CD4-positive, alpha-beta T cell treated with Interleukin-15 for 4 hours (primary cell): ENCODE measurements at places on chromosomes 3 and 15.

- no peak for DNase-seq
Observed at GRCh38 chr3:48241796-48242455, 1.0 kb downstream of the ZNF589 start.

- DNase-seq: no peak
Observed at GRCh38 chr3:14909250-14909649, 38.1 kb upstream of the NR2C2 start.

- DNase-seq: no peak
Observed at GRCh38 chr3:64266983-64267382, 41.7 kb upstream of the PRICKLE2 start.

- DNase-seq: no peak
Observed at GRCh38 chr3:19735111-19735510, 198.9 kb downstream of the EFHB start.

GRCh38 chr15:39488961-39489360 is 91.9 kb upstream of the THBS1 start:
- no peak for DNase-seq

- no peak for DNase-seq
Observed at GRCh38 chr3:37138816-37139215, 35.6 kb downstream of the LRRFIP2 start.

DNA sequence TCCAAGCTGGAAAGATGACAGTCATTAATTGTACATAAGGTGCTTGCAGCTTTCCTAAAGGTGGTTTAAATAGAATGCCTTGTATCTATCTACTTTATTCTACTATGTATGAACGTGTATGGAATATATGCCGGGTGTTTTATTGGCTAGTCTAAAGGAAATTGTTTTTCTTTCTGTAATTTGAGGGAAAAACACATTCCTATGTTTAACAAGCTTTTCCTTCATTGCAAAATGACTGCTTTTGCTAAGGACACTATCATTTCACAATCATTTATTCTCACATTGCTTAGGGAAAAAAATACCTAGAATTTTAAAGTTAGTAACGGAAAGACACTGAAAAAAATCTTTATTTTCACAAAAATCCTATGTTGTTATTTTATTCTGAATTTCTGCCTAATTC is 141.7 kb downstream of the WDR76 start:
- DNase-seq: no peak

- DNase-seq: no peak
Observed at GRCh38 chr3:128078322-128078721, 26.1 kb downstream of the SEC61A1 start.

- no peak for DNase-seq
Observed at GRCh38 chr3:123236902-123237301, 35.2 kb downstream of the SEC22A start.

DNA sequence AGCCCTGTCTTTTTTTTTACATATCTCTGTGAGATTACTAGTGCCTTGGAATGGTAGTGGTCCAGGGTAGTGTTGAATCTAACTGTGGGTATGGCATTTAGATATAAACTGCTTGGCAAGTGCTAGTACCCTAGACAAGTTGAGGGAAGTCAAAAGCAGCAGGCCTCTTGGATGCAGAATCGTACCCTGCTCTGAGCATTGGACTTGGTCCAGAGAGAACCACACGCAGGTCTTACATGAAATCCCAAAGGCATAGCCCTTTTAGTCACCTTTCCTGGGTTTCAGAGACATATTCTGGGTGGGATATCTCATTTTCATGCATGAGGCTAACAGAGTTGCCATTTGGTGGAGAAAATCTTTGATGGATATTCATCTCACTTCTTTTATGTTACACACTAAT is 641.4 kb downstream of the PDCD6IP start:
- DNase-seq: no peak

DNA sequence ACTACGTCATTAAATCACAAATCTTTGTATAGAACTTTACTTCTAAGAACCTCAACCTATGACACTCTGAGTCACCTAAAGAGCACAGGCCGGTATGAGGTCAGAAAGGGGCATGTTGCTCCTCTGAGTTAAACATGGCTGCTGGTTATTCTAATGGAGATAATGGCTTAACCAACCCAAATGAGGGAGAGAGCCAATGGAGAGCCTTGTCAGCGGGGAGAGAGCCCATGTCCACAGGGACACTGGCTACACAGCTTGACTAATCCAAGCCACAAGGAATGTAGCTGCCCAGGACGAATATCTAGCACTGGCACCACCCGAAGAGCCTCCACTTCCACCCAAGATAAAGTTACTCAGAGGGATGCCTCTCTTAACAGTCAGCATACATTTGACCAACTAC is 77.0 kb upstream of the STAC start:
- DNase-seq: no peak

GRCh38 chr3:15635121-15635661 is 33.6 kb downstream of the BTD start:
- no peak for DNase-seq

GRCh38 chr3:152703245-152703890 is 131.6 kb upstream of the P2RY1 start:
- DNase-seq: no peak

DNA sequence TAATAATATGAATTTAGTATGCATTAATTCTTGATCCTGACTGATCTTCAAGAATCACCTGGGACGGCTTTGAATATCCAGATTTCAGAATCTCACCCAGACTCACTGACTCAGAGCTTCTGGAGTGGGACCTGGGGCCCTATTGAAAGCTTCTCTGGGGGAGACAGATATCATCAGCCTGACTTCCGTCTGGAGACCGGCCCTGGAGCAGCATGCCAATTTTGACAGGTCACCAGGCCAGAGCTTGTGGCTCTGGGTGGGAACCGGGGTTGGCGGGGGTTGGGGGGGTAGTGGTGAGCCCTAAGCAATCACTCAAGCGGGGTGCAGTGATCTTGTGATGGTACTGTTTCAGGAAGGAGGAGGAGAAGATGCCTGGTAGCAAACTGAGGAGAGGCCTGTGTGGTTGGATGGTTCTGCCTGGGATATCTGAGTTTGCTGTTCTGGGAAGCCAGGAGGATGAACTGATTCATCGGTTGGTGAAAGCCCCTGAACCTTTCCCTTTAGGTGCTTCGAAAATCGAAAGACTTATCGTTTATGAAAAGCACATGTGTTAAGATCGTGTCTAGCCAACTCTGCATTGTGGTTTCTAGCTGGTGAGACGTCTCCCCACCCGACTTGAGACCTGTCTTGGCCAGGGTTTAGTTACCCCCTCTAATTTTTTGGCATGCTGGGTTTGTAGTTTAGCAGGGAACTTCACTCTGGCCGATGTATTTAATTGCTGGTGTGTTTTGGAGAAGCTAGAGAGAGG is 263.9 kb upstream of the C2CD4B start:
- no peak for DNase-seq

DNA sequence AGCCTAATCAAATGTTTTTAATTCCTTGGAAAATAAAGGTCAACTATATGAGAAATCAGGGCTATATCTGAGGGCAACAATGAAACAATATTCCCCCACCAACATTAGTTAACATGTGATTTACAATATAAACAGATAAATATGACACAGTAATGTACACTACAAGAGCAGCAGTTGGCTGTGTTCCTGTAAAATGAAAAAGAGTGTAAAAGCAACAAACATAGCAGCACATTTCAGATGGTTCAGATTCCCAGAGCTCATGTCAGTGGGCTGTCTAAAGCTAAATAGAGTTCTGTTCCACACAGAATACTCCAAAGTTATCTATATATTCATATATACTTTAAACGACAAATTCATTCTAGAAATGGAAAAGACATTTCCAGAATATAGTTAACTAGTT is 42.6 kb downstream of the ANKRD28 start:
- DNase-seq: no peak

DNA sequence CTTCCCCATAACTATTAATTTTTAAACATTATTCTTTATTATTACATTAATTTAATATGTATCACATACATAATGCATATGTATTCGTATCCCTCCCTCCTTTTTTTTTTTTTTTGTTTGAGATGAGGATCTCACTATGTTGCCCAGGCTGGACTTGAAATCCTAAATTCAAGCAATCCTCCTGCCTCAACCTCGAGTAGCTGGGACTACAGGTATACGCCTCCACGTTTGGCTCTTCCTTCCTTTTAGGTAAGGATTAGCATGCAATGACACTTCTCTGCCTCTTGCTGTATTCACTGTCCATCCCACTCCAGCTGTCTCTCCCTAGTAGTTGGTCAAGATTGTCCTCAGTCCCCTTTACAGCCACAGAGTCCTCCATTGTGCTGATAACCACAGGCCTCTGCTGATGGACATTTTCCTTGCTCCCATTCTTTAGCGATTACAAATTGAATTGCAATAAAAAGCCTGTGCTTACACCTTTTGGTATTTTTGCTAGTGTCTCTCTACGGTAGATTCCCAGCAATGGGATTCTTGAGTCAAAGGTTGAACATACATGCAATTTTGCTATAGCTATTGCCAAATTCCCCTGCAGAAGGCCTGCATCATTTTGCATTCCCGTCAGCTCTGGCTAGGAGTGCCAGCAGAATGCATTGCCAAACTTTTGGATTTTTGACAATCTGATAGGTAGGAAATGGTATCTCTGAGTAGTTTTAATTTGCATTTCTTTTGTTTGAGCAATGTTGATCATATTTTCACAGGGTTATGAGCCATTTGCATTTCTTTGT is 156.6 kb downstream of the SMAD6 start:
- no peak for DNase-seq

- DNase-seq: no peak
Observed at GRCh38 chr3:130820976-130821375, 72.9 kb upstream of the ATP2C1 start.

- no peak for DNase-seq
Observed at GRCh38 chr15:65363766-65364165, 14.0 kb downstream of the IGDCC3 start.

DNA sequence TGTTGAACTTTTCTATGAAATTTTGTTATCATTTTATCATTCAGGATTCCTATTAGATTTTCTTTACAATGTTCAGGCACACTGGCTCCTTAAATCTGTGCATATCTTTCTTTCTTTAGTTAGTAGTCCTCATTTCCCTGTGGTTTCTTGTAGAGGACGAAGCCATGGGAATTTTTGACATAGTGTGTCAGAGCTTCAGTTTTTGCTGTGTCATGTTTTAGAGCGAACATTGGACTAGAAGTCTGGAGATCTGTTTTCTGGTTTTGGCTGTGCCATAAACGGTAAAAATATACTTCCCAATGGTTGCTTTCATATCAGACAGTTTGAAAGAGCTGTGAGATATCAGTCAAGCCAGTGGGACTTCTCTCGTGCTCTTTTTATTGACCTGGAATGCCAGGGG is 105.2 kb downstream of the CHCHD4 start:
- DNase-seq: no peak

DNA sequence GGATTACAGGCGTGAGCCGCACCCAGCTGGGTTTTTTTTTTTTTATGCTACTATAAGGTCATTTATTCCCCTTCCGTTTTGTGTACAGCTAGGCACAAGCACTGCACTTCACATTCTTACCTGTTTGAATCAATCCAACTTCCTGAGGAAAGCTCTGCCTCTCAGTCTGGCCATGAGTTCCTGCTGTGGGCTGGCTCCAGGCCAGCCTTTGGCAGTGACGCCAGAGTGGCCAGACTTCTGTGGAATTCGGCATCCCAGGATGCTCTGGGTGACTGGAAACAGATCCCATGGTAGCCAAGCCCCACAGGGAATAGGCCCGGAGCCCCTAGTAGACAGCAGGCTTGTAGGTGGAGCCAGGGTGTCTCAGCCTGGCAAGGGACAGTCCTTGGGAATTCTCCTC is 21.5 kb upstream of the TIMP4 start:
- no peak for DNase-seq

DNA sequence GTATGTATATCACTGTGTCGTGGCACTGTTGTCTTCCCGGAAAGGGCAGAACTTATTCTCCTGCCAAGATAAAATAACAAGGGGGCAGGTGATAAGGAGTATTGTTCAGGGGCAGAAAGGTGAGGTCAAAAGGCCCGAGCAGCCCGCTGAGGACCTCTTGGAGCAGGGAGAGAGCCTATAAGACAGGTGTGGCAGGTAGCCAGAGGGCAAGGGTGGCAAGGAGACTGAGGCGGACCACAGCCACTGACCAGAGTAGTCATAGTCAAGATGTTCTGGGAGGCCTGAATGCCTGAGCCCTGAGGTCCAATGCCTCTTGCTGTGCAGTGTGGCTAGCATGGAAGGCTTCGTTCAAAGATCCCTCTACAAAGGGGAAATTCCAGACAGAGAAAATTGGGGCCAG is 172.3 kb upstream of the CHRNA7 start:
- no peak for DNase-seq

GRCh38 chr15:81945014-81945615 is 100.7 kb downstream of the MEX3B start:
- DNase-seq: no peak

DNA sequence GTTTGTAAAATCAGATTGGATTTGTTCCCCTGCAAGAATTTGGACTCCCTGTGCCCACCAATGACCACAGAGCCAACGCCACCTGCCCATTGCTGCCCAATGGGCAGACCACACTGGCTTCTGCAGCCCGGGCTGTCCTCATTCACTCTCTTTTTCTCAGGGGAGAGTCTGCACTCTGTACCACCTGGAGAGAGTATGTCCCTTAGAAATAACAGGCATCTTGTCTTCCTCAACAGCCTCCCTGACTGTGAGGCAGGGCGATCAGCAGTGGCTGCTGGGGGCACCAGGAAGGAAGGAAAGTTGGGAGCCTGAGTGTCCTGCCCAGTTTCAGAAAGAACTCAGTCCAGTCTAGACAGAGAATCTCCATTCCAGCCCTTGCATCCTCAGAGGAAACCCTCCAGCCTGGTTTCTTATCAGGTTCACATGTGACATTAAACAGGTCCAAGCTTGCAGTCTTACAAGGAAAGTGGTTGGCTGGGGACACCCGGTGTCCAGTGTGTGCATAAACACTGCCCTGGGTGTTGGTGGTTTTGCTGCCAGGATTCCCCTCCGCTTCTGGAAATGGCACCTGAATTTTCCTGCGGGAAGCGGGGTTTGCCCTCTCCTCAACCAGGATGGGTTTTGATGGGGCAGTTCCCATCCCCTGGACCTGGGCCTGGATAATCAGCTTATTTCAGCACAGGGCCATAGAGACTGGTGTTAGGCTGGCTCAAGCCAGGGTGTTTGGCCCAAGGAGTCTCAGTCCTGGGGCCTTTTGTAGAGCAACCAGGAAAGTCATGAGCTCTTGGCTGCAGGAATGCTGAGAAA is 37.2 kb downstream of the SSUH2 start:
- no peak for DNase-seq

- no peak for DNase-seq
Observed at GRCh38 chr3:193827040-193827669, 234.1 kb downstream of the OPA1 start.

GRCh38 chr3:97297032-97297431 is 467.5 kb upstream of the ARL6 start:
- no peak for DNase-seq

DNA sequence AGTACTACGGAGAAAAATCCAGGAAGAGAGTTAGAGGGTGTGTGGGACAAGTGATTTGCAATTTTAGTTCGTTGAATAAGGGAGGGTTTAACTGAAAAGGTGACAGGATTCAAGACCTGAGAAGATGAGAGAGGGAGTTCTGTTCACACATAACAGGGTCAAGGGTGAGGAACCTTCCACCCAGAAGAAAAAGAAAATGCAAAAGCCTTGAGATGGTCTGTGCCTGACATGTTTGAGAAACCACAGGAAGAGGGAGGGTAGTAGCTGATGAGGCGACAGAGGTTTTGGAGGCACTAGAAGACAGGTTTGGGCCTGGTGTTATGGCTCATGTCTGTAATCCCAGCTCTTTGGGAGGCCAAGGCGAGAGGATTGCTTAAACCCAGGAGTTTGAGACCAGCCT is 591 bp upstream of the SLC25A20 start:
- DNase-seq: peak; percentile 51

GRCh38 chr15:33934921-33935320 is 33.4 kb upstream of the CHRM5 start:
- DNase-seq: no peak

- no peak for DNase-seq
Observed at GRCh38 chr3:132242790-132243189, 74.4 kb upstream of the ACP3 start.
